ENCODE measurements at places on chromosomes 3 and 15.

- no peak for DNase-seq
Observed at GRCh38 chr15:30978328-30978727, 13.1 kb downstream of the MTMR10 start.

DNA sequence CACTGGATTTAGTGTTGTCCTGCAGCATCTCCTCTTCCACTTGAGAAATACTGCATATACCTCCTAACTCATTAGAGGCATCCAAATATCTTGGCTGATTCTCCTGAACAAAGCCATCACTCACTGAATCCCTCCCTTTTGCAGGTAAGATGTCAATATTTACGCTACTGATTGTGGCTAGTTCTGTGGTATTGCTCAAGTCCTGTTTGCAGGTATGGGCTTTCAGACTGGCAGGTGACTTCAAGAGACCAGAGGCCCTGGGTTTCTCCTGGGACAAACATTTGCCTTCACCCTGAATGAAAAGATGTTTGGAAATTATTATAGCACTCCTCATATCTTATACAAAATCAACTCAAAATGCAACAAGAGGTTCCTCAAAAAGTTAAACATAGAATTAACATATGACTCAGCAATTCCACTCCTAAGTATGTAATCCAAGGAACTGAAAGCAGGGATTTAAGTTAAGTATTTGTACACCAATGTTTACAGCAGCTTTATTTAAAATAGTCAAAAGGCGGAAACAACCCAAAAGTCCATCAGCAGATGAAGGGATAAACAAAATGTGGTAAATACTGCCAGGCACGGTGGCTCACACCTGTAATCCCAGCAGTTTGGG is 18.6 kb downstream of the NEK4 start:
- DNase-seq: no peak

DNA sequence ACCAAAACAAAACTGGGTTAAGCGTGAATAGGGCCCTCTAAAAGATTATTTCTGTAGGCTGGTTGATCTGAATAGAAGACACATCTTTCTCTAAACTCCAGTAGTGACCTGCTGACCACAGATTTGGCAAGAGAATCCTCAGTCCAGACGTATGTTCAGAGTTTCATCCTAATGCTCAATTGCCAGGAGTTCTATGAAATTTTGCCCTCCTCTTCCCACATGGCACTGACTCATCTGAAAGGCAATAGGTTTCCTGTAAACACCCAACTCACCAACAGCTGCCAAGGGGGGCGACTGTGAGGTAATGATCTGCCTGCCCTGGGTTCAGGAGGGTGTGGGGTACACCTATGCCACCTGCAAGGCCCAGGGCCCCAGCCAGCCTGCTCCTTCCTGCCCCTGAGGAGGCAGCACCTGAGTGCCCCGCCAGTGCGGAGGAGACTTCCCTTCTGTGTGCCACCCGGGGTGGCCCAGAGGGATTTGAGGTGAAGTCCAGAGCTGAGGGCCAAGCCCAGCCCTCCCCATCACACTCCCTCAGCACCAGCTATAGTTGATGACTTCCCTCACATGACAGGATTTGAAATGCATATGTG is 8.4 kb upstream of the PLA2G4D start:
- DNase-seq: no peak

DNA sequence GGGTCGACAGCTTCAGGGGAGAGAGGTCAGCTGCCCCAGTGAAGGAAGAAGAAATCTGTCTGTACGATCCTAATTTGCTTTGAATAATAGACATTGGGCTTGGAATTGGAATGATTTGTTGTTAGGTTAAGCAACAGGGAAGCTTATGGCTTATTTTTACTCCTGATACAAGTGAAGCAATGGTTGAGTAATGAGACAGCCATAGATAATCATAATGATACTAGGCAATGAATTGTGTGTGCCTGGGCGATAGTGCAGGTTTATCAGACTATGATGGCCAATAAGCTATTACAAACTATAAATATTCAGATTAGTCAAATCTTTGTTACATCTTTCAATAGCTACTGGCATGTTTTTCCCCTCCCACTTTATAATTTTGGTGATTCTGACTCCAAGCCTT is 140.9 kb upstream of the CDIN1 start:
- no peak for DNase-seq
